ENCODE measurements at places on chromosomes 3 and 15.

DNA sequence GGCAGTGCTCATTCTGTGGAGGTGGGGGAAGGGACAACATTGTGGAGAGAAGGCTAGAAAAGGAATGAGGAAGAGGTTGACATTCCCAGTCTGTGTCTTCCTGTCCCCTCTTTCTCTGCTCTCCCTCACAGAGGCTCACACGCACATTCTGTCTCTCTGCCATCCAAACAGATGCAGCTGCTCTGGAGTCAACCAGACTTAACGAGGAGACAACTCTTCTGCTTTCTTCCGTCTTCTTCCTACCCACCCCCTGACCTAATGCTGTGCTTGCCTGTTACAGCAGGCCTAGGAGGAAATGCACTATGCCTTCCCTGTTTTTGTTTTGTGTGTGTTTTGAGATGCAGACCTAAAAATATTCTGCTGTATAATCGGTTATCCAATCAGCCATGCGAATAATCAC, 121.9 kb downstream of the CACNA1D start:
- DNase-seq = no peak

GRCh38 chr3:157123621-157124020, 36.3 kb downstream of the CCNL1 start:
- DNase-seq = no peak

- DNase-seq = no peak
These were observed 7.7 kb downstream of the SORD start for GRCh38 chr15:45030743-45031142.

- DNase-seq = peak; percentile 24
These were observed 68.7 kb upstream of the CGNL1 start for GRCh38 chr15:57307527-57308169.

- no peak for DNase-seq
These were observed 28.3 kb downstream of the RFT1 start for GRCh38 chr3:53101956-53102355.

DNA sequence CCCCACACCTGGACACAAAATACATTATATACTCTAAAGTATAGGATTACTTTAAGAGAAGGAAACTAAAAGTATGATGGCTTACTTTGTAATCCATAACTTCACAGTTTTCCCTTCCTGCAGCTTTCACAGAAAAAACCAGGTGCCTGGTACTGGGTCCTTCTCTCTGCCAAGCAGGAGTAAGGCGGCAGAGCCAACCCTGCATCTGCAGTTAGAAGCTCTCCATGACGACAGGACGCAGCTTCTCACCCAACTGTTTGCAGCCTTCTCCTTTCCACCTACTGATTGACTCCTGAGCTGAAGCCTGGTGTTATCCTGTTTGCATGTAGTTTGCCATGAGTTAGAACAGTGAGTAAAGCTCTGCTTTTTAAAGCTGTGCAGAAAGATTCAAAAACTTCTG, 6.7 kb downstream of the MRAS start:
- no peak for DNase-seq

DNA sequence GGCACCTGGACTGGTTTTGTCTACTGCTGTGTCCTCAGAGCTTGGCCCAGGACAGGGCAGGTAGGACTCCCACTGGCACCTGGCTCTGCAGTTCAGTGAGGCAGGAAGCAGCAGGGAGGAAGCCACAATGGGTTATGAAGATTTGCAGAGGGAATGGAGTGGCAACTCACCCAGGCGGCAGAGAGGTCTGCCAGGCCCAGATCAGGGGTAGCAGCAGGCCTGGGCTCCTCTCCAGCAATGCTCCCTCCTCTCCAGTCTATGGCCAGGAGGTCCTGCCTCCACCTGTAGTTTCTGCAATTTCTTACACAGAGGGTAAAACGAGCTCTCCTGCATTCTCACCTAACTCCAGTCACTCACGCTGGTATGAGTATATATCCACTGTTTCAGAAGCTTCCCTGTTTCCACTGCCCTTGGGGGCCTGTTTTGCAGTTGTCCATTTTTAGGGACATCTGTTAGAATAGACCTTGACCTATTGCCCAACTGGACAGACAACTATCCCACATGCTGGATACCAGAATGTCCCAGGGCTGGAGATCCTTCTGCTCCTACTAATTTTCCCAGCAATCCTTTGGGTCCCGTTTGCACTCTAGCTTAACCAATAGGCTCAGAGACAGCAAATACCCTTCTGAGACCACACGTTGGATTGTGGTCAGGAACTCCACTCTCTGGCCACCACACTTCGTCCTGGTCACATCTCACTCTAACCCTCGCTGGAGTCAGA, 35.2 kb downstream of the HMCES start:
- no peak for DNase-seq

GRCh38 chr3:177356113-177356512, 158.8 kb upstream of the TBL1XR1 start:
- DNase-seq = no peak

- DNase-seq = no peak
These were observed 3.2 kb upstream of the BLOC1S6 start for GRCh38 chr15:45583731-45584639.

GRCh38 chr15:88178631-88179030, 77.9 kb downstream of the NTRK3 start:
- DNase-seq = no peak

- no peak for DNase-seq
These were observed 61.8 kb downstream of the ZBTB20 start for GRCh38 chr3:115085197-115085865.

GRCh38 chr15:64460724-64461720, 644 bp downstream of the ZNF609 start:
- DNase-seq = peak; percentile 60

DNA sequence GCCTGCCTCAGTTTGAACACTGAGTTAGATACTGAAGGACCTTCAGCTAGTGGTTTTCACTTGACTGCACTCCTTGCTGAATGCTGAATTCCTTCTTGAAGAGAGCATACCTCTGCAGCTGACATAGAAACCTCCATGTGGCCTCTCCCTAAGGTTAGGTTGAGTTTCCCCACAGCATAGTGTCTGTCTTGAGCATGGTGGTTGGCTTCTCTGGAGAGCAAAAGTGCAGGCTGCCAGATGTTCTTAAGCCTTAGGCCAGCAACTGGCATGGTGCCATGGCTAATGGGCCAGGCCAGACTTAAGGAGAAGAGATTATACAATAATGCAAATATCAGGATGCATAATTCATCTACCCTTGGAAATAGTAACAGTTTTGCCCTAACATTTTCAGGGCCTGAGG, 545.6 kb upstream of the ZNF385D start:
- no peak for DNase-seq

DNA sequence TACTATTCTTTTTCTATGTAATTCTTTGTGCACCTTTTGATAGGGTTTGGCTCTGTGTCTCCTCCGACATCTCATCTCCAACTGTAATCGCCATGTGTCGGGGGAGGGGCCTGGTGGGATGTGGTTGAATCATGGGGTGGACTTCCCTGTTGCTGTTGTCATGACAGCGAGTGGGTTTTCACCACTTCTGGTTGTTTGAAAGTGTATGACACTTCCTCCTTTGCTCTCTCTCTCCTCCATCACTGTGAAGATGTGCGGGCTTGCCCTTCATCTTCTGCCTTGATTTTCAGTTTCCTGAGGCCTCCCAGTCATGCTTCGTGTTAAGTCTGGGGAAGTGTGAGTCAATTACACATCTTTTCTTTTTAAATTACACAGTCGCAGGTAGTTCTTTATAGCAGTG, 225.8 kb upstream of the DPPA4 start:
- DNase-seq = no peak

- no peak for DNase-seq
These were observed 32.5 kb downstream of the RFTN1 start for GRCh38 chr3:16480861-16481545.

DNA sequence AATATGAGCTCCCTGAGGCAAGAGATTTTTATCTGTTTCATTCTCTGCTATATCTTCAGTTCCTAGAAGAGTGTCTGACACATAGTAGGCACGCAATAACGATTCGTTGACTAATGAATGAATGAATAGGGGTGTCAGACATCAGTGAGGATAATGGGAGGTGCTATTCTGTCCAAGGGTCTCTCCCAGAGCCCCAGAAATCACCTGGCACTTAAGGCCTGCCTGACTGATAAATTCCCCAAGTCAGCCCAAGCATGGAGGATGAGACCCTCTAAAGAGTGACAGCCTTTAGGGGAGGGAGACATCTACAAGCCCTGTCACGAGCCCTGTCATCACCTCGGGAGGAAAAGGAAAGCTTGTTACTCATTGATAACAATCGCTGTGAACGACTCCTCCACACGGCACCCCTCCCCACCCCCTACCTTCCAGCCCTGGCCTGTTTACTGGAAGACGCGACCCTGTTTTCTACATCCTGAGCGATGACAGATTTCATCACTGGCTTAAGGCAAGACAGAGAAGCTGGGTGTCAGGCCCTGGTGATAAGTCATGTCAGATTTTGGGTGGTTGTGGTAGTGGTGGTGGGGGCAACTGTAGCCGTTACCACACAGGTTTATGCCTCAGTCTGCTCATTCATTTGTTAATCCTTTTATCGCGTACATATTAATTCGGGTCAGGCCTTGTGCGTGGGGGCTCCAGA, 23.1 kb downstream of the BHLHE40 start:
- DNase-seq = no peak

GRCh38 chr3:38604246-38604645, 45.2 kb downstream of the SCN5A start:
- DNase-seq = no peak

DNA sequence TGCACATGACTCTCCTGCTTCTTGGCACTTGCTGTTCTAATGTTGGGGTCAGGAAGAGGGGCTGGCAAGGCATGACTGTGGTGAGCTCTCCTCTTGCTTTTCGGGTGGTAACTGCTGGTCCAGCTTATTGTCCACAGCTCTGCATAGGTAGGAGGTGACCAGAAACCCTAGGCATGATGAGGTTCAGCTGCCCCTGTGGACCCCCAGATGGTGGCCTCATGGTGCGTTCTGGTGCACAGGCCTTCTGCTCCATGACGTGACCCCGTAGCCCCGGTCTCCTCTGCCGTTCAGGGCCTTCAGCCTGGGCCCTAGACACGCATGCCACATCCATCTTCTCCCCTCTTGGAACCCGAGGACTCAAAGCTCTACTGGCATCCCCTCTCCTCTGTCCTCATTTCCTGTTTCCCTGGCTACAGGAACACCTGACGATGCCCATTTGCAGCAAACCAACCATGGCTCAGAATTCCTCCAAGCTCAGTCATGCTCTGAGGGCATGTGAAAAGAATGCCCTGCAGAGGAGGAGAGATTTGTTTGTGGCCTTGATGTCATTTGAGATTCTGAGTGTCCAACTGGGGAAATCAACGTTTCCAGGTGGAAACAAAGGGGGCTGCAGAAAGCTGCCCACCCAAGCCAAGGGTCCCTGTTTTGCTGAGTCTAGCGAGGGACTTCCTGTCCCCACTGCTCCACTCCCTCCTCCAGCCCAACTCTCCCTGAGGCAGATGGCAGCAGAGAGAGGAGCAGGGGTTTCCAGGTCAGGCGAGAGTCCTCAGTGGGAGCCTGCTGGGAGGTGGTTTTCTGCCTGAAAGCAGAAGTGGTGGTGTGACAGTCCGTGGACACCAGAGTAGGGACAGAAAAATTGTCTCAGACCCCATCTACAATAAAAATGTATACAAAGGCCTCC, 198.7 kb upstream of the LYSMD4 start:
- DNase-seq = no peak

- DNase-seq = no peak
These were observed 302.0 kb downstream of the DIPK2A start for GRCh38 chr3:144273601-144274000.

DNA sequence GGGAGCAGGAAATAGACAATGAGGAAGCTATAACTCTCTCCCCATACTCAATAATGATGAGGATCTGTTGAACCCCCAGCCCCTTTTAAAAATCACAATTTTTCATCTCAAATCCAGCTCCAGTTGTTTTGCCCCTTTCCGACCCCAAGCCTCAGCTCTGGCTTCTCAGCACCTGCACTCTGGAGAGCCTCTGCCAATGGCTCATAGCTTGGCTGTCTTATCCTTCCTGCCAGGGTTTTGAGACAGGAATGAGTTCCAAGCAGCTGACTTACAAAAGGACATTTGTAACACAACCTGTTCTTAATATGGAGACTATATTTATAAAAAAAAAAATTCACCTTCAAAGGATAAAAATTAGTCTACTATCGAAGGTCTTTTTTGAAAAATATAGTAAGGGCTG, 105.9 kb upstream of the NEDD4 start:
- DNase-seq = no peak

- no peak for DNase-seq
These were observed 108.1 kb downstream of the TPRA1 start for GRCh38 chr3:127482216-127483004.

DNA sequence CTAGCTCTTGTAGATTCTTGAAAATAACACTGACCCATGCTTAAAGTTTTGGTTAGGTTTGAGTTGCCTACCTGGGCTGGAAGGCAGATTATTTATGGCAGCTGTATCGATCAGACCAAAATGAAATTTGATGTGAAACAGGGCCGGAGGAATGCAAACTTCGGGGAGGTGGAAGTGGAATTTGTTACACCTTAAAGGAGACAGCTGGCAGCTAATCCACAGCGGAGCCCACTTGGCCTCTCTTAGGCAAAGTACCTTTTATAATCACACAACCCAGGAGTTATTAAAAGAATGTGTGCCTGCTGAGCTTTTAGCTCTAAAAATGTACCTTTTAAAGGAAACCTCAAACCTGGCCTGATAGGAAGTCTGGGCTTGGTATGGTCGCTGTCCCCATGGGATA, 250.9 kb upstream of the TPM1 start:
- no peak for DNase-seq

DNA sequence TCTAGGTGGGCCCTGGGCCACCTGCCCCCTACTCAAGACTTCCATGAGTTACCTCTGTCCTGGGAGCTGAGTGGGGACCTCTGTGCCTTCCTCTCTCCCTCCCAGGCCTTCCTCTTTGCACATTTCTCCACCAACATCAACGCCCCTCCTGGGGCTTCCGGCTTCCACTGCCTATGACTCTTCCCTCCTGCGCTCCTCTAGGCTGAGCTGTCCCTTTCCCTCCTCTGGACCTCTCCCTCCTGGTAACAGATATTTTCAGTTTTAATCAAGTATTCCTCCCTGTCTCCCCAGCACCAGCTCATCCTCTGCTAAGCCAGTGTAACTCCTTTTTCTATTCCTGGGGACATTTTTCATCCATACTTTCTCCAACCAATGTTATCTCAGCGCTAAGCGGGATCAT, 160.4 kb downstream of the RAB11A start:
- no peak for DNase-seq

- DNase-seq = no peak
These were observed 26.8 kb downstream of the RAB6B start for GRCh38 chr3:133868758-133869475.

GRCh38 chr15:93210995-93211394, 122.0 kb upstream of the RGMA start:
- no peak for DNase-seq
